ENCODE measurements at places on chromosomes 3 and 15.

DNA sequence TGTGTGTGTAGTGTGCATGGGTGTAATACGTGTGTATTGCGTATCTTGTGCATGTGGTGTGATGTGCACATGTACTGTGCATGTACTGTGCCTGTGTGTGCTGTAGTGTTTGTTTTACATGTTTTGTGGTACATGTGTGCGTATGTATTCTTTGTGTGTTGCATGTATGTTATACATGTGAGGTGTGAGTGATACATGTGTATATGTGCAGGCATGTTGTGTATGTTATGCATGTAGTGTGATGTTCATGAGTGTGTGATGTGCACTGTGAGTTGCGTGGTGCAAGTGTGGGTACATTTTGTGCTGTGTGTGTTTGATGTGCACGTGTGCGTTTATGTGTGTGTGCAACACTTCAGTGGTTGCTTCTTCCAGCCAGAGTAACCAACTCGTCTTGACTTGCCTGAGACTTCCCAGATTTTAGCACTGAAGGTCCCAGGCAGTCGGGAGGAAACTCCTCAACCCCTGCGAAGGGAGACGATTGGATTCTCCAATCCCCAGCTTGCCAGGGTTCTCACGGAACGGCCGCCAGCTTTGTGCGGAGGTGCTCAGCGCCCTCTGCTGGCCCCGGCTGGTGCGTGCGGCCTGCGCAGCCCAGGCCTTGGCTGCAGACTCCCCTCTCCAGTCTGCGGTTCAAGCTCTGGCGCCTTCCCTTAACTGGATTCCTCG lies 3.6 kb downstream of the GALNT15 start:
- no peak for DNase-seq

DNA sequence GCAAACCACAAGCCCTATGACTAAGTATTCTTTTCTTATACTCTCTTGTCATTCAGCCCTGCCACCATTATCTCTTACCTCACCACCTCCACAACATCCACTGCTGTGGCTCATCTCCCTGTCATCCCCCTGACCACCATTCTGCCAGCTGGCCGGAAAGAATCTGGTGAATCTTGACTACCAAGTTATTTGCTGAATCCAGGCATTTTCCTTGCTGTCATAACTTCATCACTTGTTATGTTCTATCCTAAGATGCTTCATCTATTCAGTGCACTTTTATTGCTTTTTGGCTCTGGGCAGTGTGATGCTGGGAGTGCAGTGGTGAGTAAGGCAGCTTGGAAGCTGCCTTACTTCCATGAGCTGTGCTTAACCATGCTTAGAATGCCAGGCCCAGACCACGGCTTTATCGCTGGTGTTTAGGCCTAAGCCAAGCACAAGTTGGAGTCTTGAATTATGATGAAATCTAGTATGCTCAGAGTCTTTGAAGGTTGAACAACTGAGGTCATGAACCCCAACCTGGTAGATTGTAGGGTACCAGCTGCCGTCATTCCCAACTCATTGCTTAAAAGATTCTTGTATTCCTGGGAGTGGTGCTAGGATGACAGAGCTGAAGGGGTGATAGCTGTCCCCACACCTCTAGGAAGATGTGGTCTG lies 27.0 kb upstream of the APH1B start:
- no peak for DNase-seq

DNA sequence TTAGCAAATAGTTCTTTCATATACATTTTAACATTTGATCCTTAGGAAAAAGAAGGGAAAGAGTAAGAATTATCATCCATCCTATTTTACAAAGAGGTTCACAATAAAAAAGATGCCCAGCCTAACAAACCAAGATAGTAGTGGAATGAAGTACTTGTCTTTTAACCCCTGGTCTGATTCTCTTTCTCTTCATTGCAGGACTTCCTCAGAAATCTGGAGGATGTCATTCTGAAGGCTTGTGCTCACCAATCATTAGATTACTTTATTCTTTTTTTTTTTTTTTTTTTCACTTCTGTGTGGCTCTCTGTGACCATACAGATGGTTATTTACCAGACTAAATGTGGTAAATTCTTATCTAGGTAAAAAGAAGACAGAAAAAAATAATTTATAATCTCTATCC lies 7.0 kb downstream of the HDGFL3 start:
- DNase-seq = no peak

DNA sequence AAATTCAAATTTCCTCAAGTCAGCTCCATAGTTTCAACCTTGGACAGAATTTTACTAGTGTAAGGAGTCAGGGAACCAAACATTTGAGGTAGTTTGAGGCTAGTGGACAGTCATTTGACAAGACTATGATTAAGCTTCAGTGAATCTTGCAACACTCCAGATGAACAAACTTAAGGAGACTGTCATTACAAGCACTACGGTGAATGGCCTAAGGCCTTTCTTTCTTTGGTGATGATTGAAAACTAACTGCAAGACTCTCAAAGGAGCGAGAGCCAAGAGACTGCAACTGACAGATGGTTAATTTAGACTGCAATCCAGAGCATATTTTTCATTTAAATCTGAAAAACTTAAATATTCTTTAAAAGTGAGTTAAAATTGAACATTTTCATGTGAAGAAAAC lies 272.3 kb upstream of the NECTIN3 start:
- DNase-seq = no peak

DNA sequence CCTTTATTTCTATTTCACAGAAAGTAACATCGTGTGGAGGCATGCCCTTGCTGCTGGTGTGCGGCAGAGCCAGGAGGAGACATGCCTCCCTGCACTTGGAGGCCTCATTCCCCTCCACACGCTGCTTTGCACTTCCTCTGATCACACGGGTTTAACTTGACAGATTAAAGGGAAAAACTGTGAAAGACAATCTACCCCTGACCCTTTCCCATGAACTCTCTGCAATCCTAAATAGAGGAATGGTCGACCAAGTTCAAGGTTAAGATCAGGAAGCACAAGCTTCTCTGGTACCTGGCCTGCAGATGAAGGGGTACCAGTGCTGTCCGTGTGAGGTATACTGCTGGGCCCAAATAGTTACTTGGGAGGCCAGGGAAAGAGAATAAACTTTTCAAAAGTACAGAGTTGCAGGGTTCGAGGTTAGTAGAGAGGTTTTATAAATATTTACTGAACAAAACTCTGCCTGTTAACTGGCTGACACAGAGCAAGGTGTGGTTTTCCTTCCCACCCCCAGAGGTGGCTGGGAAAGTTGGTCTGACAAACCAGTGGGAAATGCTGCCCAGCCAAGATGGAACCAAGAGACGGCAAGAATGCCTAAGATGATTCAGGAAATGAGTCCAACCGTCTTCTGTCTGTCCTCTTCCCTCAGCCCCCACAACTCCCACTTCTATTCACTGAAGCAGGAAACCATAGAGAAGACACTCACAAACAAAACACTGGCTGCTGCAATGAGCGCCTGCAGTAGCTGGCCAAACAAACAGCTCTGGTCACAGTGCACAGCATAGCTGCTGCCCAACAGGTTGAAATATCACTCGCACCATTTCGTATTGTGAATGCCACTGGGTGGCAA lies 79.6 kb downstream of the IGF2BP2 start:
- DNase-seq = no peak

GRCh38 chr3:64251019-64251418 lies 25.8 kb upstream of the PRICKLE2 start:
- no peak for DNase-seq

- no peak for DNase-seq
These were observed 62.2 kb downstream of the TLNRD1 start for GRCh38 chr15:81062937-81063336.

- no peak for DNase-seq
These were observed 21.8 kb downstream of the CCDC32 start for GRCh38 chr15:40543082-40543481.

GRCh38 chr15:70806992-70807712 lies 43.8 kb upstream of the UACA start:
- DNase-seq = no peak

DNA sequence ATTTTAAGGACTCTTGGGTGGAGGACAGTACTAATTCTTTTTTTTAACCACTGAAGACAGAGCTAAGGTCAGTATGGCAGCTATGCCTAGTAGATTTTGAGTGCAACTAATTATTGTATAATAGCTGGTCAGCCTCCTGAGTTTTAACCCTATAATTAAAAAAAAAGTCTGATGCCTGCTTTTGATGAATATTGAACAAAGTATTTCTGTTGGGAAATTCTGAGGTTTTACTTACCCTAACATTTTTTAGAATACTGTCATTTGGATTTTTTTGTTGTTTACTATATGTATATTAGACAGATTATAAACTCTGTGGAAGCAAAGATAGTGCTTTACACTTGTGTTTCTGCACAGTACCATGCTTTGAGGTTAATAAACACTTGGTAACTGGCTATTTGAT lies 20.8 kb downstream of the TCF12 start:
- DNase-seq = no peak

GRCh38 chr15:99135194-99135593 lies 30.3 kb downstream of the SYNM start:
- no peak for DNase-seq
